ENCODE measurements at places on chromosomes 5 and 9. TPM values are rescaled to one million over a fixed set of nuclear protein-coding genes. Genes with fewer than 3 reads are reported as not detected.

GRCh38 chr9:36864491-36865410 is 169.3 kb downstream of the PAX5 start:
- DNase-seq: no peak

- DNase-seq: no peak
Measured at GRCh38 chr9:120532475-120532874, 47.5 kb downstream of the CDK5RAP2 start.

- no peak for DNase-seq
Measured at GRCh38 chr5:77024490-77024889, 5.7 kb upstream of the AGGF1 start.

DNA sequence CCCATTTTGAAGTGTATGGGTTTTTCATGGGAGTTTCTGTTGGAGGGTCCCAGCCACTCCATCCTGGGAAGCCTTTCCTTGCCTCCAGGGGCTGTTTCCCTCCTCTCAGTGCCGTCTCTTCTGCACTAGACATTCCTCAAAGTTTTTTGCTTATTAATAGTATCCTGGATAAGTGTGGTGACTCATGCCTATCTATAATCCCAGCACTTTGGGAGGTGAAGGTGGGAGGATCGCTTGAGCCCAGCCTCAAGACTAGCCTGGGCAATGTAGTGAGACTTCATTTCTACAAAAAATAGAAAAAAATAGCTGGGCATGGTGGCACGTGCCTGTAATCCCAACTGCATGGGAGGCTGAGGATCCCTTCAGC is 43.1 kb downstream of the RALGPS1 start:
- no peak for DNase-seq

- DNase-seq: no peak
Measured at GRCh38 chr9:27261517-27262211, 35.3 kb downstream of the EQTN start.

DNA sequence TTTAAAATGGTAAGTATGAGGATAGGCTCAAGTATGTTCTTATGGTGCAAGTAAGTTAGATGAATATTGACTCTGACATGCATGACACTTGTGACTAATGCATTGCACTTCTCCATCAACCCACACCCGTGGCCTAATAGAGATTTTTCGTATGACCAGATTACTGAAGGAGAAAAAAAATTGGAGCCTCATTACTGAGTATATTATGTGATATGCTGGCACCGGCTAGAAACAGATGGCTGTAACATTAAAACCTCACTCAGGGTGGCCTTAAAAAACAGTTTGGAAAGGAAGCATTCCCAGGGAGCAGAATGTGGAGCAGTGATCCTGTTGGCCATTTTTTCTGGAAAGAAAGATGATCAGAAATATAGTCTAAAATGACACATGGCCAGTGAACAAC is 766.4 kb downstream of the PRELID2 start:
- no peak for DNase-seq

DNA sequence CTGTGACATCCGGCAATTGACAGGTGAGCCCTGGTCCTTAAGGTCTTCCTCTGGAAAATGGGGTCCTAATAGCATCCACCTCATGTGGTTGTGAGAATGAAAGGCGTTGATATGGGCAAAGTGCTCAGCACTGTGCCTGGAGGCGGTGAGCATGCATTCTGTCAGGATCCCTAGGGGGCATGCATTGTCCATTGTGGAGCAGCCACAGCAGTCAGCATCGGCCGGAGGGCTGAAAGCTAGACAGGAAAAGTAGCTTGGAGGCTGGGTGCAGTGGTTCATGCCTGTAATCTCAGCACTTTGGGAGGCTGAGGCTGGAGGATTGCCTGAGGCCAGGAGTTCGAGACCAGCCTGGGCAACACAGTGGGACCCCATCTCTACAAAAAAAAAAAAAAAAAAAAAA is 122.2 kb downstream of the LHX2 start:
- DNase-seq: peak; percentile 14

DNA sequence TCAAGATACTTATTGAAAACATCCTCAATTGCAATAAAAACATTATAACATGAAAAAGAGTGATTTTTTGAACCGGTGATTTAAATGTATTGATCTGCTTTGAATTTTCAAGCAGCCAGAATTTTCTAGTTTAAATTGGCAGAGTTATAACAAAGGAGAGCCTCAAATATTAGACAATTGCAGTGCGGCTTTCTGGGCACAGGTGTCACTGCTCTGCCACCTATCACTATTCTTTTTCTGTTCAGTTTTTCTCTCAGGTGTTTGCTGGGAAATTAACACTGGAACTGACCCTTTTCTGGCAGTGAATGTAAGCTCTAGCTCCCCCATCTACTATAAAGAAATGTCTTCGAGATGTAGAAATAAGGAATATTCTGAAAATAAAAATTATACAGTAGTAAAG is 23.0 kb downstream of the ZBED3 start:
- DNase-seq: no peak

- DNase-seq: no peak
Measured at GRCh38 chr5:88696466-88696865, 186.5 kb downstream of the MEF2C start.

GRCh38 chr9:116156621-116157314 is 3.2 kb downstream of the PAPPA start:
- no peak for DNase-seq

- DNase-seq: no peak
Measured at GRCh38 chr9:73065439-73065838, 86.2 kb upstream of the ANXA1 start.

DNA sequence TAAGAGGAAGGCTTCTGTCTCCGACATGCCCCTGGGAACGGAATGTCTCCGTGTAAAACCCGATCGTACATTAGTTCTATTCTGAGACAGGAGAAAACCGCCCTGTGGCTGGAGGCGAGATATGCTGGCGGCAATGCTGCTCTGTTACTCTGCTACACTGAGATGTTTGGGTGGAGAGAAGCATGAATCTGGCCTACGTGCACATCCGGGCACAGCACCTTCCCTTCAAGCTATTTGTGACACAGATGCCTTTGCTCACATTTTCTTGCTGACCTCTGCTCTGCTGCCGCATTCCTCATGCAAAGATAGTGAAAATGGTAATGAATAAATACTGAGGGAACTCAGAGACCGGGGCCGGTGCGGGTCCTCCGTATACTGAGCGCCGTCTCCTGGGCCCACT is 2.2 kb upstream of the DPP7 start:
- DNase-seq: no peak

GRCh38 chr9:112249277-112249676 is 74.2 kb upstream of the SUSD1 start:
- no peak for DNase-seq

APBA1 gene
- total RNA-seq: not detected

INSL4 gene
- total RNA-seq: not detected

AMBP gene
- not detected for total RNA-seq

DRD1 gene
- total RNA-seq: not detected

Data from activated naive CD4-positive, alpha-beta T cell treated with anti-CD3 and anti-CD28 coated beads, Interleukin-2, amount 50 U/mL, for 72 hours (primary cell).